H1 (cell line): ENCODE measurements at places on chromosomes 12 and 14. TPM values are rescaled to one million over a fixed set of nuclear protein-coding genes. Genes with fewer than 3 reads are reported as not detected.
A peak's percentile ranks its signal among the peaks of the same experiment; 100 is the strongest.

DNA sequence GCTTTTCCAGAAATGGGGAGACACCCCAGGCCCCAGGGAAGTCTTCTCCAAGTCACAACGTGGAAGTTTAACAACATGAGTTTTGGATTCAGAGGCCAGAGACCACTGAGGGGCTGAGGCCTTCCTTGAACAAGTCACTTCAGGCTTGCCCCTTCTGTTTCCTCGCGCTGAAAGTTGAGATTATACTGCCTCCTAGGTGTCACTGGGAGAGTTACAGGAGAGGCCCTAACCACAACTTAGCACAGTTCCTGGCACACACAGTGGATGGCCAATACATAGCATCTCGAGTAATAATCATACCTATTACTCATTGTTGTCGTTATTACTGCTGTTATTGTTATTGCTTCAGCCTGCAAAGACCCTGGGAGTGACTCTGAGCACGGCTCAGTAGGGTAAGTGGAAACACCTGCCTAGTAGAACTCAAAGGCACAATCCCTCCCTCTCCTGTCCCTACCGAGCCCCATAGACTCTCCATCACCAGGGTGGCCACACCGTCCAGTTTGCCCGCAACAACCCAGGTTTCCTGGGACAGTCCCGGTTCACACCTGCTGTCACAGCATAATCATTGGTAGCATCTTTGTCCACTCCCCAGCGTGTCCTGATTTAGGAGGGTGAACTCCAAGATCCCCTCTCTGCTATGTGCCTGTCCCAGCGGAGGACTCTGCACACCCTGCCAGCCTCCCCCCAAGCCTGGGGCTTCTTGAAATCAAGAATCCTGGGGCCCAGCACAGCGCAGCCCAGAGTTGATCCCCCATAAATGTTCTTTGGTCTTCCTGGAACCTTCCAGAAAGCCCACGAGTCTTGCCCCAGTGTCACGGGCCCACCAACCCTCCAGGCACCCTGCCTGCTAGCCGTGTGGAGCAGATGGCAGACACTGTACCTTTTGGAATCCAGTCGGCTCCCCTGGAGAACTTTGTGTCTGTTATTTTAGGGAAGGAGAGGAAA, 85.0 kb downstream of the SYNE3 start:
- no peak overlapping the region for H3K27ac ChIP-seq
- no peaks in the 10 kb centered on the region for H3K36me3 ChIP-seq
- H3K4me3 ChIP-seq: no peak overlapping the region
- no peaks in the 10 kb centered on the region for H3K4me1 ChIP-seq
- peak; percentile 63 for DNase-seq

DNA sequence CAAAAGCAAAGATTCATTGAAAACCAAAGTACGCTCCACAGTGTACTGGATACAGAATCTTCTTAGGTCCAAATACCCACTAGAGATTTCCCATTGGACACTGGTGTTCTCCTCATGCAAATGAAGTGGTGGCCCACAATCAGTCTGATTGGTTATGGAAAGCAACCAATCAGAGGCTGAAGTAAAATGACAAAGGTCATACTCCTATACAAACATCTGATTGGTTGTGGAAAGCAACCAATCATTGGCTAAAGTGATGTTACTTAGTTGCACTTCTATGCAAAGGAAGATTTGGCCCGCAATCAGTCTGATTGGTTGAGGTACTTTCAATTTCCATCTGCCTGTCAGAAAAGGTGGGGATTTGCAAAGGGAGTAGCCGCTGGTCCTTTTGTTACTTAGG, 1.3 kb upstream of the WASHC3 start:
- H3K27me3 ChIP-seq: no peaks in the 10 kb centered on the region
- H3K4me3 ChIP-seq: no peak overlapping the region
- H3K27ac ChIP-seq: no peak overlapping the region
- H3K4me1 ChIP-seq: no peaks in the 10 kb centered on the region
- DNase-seq: no peak

- H3K4me1 ChIP-seq: 0 out of 2 replicates have a peak, but pooled peaks cover 3% of the 10 kb centered on the region
- H3K4me3 ChIP-seq: no peak overlapping the region
- no peak for DNase-seq
- H3K36me3 ChIP-seq: no peaks in the 10 kb centered on the region
- no peaks in the 10 kb centered on the region for H3K27me3 ChIP-seq
Measured at GRCh38 chr12:121786440-121786825, 7.1 kb downstream of the RHOF start.

Gene SLC35E3
- total RNA-seq: 10.0 and 12.9 TPM in 2 replicates

- no peaks in the 10 kb centered on the region for H3K4me1 ChIP-seq
- H3K27ac ChIP-seq: no peak overlapping the region
- H3K27me3 ChIP-seq: no peaks in the 10 kb centered on the region
- DNase-seq: no peak
Measured at GRCh38 chr12:88993651-88994050, 358.6 kb downstream of the DUSP6 start.

Gene SENP1
- 29.8 and 31.5 TPM in 2 replicates for total RNA-seq

- H3K4me3 ChIP-seq: peak overlapping the region; percentile 60
- H3K36me3 ChIP-seq: no peaks in the 10 kb centered on the region
- H3K4me1 ChIP-seq: 0 out of 2 replicates have a peak, but pooled peaks cover 3% of the 10 kb centered on the region
- DNase-seq: peak; percentile 85
Measured at GRCh38 chr12:75208856-75209811, 505 bp downstream of the KCNC2 start.
